ENCODE measurements at places on chromosomes 12 and 14.

GRCh38 chr12:114735011-114735410, 51.0 kb upstream of the TBX3 start:
- no peak for DNase-seq

- DNase-seq, result no peak
Measured at GRCh38 chr14:103710771-103711377, 4.4 kb downstream of the XRCC3 start.

DNA sequence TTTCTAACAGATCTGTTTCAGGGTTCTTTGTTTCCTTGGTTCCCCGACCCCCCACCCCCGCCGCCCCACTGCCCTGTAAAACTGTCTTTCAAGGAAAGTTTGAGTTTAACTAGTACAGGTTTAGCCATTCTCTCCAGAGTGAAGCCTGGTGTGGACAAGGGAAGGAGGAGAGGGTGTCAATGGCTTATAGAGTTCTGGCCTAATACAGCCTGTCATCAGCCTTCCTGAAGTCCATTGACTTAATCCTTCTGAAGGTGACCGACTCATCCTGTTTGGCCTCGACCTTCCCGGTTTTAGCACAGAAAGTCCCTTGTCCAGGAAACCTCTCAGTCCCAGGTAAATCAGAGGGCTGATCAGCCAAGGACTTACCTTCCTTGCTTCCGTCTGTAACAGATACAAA, 11.0 kb upstream of the P2RX4 start:
- DNase-seq, result no peak

GRCh38 chr12:94140556-94140955, 7.8 kb upstream of the PLXNC1 start:
- DNase-seq, result peak; percentile 69

DNA sequence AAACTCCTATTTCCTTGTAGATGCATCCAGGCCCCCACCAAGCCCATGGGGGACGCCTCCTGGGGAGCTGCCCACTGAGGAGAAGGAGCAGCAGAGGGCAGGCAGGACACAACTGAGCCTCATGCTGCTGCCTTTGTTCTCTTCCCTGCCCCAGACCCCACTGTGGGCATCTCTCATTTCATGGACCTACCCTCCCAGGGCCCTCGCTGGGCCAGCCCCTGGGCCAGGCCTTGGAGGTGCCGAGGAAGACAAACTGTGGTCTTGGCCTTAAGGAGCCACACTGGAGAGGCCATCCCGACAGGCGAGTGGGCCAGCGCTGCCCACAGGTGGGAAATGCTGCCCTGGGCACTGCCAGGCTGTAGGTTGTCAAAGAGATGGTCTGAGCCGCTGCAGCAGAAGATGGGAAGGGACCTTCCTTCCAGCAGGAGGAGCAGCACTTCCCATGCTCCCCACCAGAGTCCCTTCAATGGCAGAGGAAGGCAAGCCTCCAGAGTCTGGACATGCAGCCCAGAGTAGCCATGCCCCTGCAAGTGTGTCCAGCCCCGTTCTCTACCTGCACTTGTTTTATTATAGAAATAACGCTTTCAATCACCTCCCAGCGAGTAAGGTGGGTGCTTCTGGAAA, 147.4 kb downstream of the BCL11B start:
- DNase-seq, result no peak

GRCh38 chr14:54483846-54484245, 4.9 kb downstream of the GMFB start:
- DNase-seq, result no peak

DNA sequence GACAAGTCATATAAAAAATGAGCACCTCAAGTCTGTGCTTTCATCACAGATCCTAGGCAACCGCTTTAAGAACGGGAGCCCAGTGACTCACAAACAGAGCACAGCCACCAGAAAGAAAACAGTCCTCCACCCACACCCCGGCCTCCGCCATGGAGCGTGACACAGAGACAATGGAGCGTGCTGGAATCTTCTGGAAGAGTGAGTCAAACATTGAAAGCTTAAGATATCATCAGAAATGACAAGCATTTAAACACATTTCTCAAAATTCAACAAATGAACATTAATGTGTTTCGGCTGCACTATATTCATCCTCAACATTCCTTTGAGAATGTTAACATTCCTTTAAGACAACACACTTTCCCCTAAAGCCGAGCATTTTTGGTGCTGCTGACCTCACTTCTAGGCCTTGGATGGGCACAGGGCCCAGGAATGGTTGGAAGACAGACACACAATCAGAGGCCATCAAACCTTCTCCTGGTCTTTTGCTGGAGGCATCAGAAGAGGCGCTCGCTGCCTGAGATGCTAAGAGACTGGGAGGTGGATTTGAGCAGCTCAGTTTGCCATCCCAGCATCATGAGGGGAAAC, 23.6 kb upstream of the TMEM132D start:
- no peak for DNase-seq

Measured in activated CD4-positive, alpha-beta T cell treated with anti-CD3 and anti-CD28 coated beads, Interleukin-2, Interleukin-6, amounts not matched to agents 100 ng/mL and 50 ng/mL, durations not matched to agents 16 hours and 8 hours (primary cell).